HuH-7.5 (cell line): ENCODE measurements at places on chromosomes 2 and 18.

- no peak for DNase-seq
Measured at GRCh38 chr2:41498781-41499180, 549.0 kb upstream of the PKDCC start.

- no peak for DNase-seq
Measured at GRCh38 chr2:118807668-118808428, 39.6 kb downstream of the EN1 start.

GRCh38 chr2:50449306-50449705 is 582.6 kb downstream of the NRXN1 start:
- no peak for DNase-seq

DNA sequence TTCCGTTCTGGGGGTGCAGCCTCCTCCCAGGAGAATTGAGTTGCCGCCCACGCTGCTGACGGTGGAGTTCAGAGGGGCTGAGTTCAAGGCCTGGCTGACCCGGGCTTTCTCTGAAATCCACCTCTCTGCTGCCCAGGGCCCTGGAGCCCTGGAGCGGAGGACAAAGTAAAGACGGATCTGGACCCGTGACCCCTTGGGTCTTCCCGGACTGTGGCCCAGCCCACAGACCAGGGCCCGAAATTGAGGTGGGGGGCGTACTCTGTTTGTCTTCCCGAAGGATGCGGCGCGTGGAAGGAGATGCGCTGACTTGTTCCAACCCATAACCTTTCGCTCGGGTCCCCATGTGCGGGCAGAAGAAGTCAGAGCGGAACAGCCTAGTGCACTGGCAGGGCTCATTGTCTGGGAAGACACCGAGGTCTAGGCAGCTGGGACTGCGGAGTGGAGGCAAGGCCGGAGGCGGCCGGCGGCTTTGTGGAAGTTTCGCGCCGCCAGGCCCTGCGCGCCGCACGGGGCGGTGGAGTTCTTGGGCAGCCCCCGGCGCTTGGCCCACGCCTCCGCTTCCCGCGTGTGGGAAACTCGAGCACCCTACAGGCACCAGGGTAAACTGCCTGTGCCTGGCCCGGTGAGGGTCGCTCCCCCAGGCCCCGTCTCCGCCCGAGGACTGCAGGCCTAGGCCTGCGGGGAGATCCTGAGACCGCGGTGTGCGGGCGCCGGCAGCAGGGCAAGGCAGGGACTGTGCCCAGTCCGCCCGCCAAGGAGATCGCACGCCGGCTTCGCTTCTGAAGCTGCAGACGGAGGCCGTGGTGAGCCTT is 9.8 kb downstream of the POU3F3 start:
- DNase-seq: no peak

- DNase-seq: no peak
Measured at GRCh38 chr18:47893939-47894699, 36.3 kb downstream of the SMAD2 start.

DNA sequence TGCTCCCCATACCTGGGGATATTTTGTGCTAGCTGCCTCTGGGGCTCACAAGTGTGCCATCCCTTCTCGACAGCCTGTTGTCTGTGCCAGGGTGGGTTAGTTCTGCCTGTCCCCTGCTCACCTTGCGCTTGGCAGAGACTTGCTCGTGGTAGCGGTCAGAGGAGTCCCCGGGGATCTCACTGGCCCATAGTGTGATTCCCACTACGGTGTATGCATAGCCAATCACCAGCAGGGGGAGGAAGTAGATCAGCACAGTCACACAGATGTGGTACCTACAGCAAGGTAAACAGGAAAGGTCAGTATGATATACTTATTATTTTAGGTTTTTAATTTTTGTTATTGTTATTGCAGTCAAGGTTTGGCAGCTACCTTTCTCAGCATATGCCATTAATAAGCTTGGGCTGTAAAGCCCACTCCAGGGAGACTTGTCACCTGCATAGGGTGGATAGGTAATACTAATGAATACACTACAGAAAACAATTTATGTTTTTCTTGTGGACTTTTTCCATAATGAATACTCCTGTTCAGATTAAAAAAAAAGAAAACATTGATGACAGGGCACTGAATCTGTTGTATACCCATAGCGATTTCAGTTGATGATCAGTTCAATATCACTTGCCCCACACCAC is 95.2 kb downstream of the POLE4 start:
- DNase-seq: peak; percentile 33
